Common myeloid progenitor, CD34-positive (primary cell): ENCODE measurements at places on chromosomes 4 and X.

GRCh38 chrX:154401918-154402621 is 3.9 kb downstream of the RPL10 start:
- no peak for DNase-seq

DNA sequence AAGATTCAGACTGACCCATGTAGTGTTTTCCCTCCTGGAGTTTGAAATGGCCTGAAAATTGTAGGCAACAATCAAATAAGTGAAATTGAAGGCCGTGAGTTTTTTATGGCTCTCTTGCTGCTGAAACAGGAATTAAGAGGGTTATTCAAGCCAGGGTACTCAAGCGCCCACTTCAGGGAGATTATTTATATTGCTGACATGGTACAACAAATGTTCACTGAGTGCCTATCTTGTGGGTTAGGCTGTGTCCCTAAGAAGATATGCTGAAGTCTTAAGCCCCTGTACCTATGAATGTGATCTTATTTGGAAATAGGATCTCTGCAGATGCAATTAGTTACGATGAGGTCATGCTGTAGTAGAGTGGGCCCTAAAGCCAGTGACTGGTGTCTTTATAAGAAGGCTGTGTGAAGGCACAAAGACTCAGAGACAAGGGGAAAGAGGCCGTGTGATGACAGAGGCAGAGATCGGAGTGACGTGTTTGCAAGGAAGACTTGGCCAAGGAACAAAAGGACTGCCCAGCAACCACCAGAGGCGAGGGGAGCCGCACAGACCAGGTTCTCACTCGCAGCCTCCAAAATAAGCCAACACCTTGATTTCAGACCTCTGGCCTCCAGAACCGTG is 72.9 kb downstream of the MED28 start:
- DNase-seq = no peak

GRCh38 chr4:158856852-158857251 is 88.0 kb downstream of the FNIP2 start:
- DNase-seq = peak; percentile 66

DNA sequence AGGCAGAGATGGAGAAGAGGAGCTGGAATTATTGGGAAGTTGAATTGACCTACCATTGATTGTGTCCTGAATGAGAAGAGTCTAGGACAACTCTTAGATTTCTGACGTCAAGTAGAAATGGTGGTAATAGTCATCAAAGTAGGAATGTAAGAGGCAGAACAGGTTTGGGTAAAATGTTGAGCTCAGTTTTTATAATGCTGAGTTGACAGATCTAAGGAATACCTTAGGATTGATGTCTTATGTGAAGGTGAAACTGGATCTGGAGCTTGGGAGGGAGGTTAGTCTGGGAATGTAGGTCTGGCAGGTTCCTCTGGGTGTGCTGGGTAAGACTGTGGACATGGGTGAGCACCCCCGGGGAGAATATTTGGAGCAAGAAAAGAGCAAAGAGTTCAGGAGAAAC is 31.9 kb downstream of the JADE1 start:
- no peak for DNase-seq

- no peak for DNase-seq
Observed at GRCh38 chr4:75660491-75660890, 12.7 kb downstream of the G3BP2 start.

- DNase-seq = no peak
Observed at GRCh38 chrX:33205321-33205720, 6.0 kb downstream of the DMD start.

- DNase-seq = peak; percentile 79
Observed at GRCh38 chr4:41549478-41549877, 11.5 kb downstream of the LIMCH1 start.

GRCh38 chrX:121050781-121051180 is 3.4 kb downstream of the GLUD2 start:
- DNase-seq = no peak

DNA sequence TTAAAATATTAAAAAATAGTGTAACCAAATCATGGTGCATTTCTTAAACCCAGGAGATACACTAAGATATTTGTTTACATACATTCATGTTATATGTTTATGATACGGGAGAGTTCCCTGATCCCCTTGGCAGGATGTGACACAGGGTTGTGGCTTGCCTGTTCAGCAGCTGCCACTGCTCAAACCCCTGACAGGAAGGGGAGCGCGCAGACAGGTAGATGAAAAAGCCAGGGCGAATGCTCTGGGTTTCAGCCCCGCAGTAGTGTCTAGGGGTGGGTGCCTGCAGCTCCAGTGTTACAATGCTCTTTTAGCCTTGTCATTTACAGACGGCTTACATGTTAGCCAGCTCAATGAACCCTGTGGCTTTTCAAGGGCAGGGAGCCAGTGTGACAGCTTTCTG is 1343.8 kb upstream of the IGFBP7 start:
- no peak for DNase-seq

DNA sequence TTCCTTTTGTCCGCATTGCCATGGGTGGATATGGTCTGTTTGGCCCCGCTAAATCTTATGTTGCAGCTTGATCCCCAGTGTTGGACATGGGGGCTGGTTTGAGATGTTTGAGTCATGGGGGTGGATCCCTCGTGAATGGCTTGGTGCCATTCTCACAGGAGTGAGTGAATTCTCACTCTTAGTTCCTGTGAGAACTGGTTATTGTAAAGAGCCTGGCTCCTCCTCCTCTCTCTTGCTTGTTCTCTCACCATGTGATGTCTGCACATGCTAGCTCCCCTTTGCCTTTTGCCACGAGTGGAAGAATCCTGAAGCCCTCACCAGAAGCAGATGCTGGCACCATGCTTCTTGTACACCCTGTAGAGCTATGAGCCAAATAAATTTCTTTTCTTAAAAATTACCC is 22.6 kb upstream of the STBD1 start:
- DNase-seq = no peak

DNA sequence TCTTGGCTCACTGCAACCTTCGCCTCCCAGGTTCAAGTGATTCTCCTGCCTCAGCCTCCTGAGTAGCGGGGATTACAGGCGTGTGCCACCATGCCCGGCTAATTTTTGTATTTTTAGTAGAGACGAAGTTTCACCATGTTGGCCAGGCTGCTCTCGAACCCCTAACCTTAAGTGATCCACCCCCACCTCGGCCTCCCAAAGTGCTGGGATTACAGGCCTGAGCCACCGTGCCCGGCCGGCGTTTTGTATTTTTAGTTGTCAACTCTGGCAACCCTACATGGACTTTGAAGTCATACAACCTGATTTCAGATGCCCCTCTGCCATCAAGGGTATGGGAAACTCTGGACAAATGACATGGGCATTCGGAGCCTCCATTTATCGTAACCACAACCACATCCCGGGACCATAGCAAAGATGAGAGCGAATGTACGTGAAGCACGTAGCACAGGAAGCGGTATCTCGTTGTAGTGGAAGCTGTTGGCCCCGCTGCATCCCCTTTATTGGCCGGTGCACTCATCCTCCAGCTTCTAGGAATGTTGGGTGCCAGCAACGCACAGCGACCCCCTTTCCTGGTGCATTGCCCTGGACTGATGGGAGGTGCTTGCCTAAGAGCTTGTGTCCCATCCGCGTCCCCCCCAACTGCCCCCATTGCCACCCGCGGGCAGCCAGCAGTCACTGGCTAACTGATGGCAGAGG is 109.2 kb downstream of the PHKA2 start:
- DNase-seq = no peak

GRCh38 chrX:49930039-49930438 is 7.6 kb downstream of the CLCN5 start:
- no peak for DNase-seq

DNA sequence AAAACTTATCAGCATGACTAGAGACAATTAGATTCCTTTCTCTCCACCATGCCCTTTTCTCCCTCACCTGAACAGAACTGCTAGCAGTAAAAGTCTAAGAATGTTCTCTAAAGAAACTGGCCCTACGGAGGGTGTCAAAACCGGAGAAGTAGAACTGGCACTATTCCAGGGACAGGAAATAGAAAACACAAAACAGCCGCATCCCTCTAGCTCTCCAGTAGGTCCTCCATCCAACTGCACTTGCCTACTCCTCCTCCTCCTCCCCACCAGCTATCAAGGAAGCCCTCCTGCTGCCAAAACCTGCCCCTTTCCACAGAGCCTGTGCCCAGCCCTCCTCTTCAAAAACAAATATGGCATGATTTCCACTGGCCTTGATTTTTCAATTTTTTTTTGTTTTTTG is 28.4 kb downstream of the FUNDC1 start:
- DNase-seq = no peak

DNA sequence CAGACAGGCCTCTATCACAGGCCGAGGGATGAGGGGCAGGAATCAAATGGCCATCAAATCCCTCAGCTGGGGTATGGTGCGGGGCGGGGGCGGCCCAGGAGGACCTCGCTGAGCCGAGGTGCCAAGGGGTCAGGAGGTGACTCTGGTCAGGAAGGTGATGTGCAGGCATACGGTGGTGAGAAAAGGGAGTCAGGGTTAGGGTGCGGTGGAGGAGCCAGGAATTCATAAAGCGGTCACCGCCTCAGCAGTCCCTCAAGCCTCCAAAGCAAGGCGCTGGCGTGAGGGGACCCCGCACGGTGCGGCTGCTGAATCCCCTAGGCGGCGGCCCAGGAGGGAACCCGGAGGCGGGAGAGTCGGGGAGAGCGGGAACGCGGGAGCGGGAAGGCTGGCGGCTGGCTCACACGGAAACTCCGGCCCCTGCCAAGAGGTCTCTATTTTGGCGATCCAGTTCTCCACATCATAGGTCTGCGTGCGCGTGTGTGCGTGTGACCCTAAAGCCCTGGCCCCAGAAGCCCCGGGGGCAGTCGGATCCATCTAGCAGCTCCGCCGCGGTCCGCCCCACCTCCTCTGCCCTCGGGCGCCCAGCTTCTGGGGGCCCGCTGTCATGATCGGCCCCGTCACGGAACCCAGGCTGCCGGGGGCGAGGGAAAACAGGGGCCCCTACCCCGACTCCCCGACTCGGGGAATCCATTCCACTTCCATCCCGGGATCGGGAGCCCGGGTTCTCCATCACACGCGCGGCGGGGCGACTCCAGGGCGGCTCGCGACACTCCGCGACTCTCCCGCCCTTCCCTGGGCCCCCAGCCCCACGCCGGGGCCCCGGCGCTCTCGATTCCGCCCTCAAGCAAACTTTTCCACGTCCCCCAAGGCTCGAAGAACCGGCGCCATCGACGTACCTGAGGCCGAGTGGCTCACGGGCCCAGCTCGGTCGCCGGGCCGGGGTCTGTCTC is 593 bp downstream of the ELF4 start:
- peak; percentile 19 for DNase-seq

- no peak for DNase-seq
Observed at GRCh38 chrX:19629541-19629940, 114.2 kb upstream of the MAP3K15 start.

DNA sequence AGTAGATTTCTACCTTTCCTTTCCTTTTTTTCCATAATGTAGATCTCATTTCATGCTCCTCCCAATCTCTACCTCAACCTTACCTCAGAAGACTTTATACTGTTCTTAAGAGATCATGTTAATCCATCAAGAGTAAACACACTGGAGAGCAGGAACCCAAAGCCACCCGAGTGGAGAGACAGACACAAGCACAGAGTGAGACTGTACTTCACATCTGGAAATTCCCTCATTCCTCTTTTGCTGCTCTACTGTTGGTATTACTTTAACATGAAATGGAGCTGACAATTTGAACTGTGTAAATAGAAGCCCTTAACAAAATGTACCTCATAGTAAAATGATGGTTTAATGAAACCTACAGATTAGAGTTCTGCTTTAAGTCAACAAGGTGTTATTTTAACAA is 105.7 kb upstream of the RASGEF1B start:
- DNase-seq = no peak

GRCh38 chr4:57013543-57014120 is 34.9 kb downstream of the POLR2B start:
- no peak for DNase-seq

DNA sequence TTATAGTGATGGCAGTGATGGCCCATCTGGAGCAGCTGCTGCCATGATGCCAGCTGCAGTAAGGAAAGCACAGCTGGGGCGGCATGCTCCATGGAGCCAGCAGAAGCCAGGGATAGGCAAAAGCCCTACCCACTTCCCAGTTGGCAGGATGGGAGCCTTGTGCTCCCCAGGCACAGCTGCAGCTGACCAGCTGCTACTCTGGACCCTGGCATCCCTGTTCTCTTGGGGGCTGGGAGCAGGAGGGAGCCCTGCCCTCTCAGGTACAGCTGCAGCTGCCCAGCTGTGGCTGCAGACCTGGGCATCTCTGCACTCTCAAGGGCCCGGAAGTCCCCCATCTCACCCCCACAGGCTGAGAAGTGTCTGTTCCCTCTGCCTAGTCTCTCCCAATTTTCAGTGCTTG is 531.9 kb downstream of the PCDH18 start:
- DNase-seq = no peak

GRCh38 chr4:791898-792625 is 33.9 kb downstream of the CPLX1 start:
- DNase-seq = peak; percentile 44

DNA sequence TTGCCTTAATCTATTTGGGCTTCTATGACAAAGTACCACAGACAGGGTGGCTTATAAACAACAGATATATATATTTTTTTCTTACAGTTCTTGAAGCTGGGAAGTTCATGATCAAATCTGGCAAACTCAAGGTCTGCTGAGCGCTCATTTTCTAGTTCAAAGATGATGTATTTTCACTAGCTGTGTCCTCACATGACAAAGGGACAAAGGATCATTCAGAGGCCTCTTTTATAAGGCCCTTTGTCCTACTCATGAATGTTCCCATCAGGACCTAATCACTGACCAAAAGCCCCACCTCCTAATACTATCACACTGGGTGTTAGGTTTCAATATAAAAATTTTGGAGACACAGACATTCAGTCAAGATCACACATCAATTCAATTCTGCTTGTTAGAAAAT is 2025.2 kb downstream of the PCDH7 start:
- no peak for DNase-seq

- DNase-seq = peak; percentile 34
Observed at GRCh38 chr4:26141911-26142638, 178.7 kb upstream of the RBPJ start.

DNA sequence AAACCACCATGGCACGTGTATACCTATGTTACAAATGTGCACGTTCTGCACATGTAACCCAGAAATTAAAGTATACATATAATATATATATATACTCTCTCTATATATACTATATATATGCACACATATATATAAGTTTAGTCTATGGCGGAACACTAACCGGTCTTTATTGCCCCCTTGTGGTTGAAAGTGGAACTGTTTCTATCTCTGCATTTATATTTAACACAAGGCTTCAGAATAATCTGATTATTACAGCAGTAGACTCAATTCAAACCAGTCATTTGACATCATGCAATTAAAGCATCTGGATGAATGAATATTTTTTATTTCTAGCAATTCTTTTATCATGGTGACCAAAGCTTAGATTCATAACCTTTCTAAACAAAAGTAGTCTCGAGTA is 14.6 kb downstream of the RAB9B start:
- peak; percentile 77 for DNase-seq

GRCh38 chrX:68650491-68650890 is 3.0 kb downstream of the STARD8 start:
- DNase-seq = no peak

GRCh38 chr4:6253961-6254360 is 15.7 kb upstream of the WFS1 start:
- DNase-seq = no peak

GRCh38 chr4:7539659-7540058 is 104.9 kb upstream of the PSAPL1 start:
- DNase-seq = peak; percentile 31
